ENCODE measurements at places on chromosomes 13 and 19. TPM values are rescaled to one million over a fixed set of nuclear protein-coding genes. Genes with fewer than 3 reads are reported as not detected.

- DNase-seq, result no peak
Measured at GRCh38 chr13:106628936-106629659, 61.2 kb upstream of the ARGLU1 start.

DNA sequence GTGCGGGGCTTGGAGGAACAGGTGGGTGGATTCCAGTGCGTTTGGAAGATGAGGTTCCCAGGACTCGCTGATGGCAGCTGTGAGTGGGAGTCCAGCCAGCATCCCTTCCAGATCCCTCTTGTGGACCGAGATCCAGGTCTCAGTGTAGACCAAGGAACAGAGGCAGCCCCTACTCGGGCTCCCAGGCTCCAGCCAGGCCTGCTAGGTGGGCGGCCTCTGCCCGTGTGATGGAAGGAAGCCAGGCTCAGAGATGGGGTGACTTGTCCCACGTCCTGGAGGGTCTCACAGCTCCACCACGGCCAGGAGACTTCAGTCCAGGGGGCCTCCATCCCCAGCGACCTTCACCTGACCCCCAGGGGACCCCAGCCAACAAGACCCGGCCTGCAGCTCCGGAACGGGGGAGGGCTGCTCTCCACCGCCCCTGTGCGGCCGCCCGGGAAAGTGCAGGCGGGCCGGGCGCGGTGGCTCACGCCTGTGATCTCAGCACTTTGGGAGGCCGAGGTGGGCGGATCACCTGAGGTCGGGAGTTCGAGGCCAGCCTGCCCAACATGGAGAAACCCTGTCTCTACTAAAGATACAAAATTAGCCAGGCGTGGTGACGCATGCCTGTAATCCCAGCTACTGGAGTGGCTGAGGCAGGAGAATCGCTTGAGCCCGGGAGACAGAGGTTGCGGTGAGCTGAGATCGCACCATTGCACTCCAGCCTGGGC, 729 bp upstream of the MADCAM1 start:
- DNase-seq, result peak; percentile 92

DNA sequence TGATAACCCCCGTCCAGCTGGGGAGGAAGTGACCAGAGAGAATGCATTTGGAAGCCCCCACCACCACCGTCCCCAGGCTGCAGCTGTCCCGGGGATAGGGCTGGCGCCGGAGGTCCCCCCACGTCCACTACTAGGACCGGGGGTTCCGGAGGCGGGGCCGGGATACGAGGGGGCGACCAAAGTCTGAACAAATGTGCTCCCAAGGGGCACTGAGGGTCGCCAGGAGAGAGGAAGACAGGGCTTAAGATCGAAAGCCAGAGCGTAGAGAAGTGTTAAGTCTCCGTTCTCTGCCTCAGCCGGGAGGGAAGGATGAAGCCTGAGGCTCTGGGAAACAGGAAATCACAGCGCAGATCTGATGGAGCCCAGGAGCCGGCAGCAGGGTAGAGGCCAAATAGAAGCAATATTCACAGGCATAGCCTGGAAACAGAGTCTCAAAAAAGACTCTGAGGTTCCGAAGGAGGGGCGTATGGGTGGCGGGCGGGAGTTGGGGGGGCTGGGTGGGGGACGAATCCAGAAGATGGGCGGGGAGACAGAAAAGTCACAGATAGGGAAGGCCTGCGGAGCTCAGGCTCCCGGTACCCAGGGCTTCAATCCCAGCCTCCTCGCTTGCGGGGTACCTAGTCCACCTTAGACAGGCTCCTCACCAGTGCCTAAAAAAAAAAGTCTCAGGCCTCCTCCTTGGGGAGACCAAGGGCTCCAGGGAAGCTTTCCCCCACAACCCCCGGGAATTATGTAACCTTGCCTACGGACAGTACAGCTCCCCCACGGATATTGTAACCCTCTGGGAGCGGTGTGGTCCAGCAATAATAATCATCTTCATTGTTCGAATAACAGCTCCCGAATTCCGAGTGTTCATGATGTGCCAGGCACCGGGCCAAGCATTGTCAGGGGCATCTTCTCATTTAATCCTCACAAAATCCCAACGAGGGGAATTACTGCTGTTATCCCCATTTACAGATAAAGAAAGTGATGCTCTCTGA, 1.1 kb upstream of the ERF start:
- peak; percentile 84 for DNase-seq

DNA sequence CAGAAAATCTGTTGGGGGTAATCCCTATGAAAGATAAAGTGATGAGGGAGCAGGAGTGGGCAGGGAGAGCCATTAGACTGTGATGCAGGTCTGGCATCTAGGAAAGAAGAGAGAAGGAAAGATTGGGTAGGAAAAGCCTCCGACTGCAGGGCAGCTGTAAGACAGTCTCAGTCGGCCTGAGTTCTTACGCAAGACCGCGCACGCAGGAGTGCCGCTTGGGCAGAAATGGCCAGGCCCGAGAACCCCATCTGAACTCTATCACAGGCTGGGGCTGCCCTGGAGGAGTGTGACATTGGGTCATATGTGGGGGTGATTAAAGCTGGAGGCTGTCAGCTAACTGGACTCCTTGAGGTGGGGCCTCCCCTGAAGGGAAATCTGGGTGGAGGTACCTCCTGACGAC, 13.9 kb upstream of the FBXL3 start:
- no peak for DNase-seq

GRCh38 chr13:30196025-30196424, 111.3 kb downstream of the KATNAL1 start:
- DNase-seq, result peak; percentile 89

Gene SERP2
- total RNA-seq, result 3.5 TPM

Gene ZNF813
- total RNA-seq, result 32.6 TPM

Gene MCEMP1
- not detected for total RNA-seq
